ENCODE measurements at places on chromosomes 12 and 14. TPM values are rescaled to one million over a fixed set of nuclear protein-coding genes. Genes with fewer than 3 reads are reported as not detected.

Gene CLEC1B
- not detected for total RNA-seq

Gene PMCH
- 1.8 TPM for total RNA-seq

Gene BIN2
- not detected for total RNA-seq

GRCh38 chr14:99937475-99938244 lies 127.6 kb upstream of the EVL start:
- H3K36me3 ChIP-seq: no peaks in the 10 kb centered on the region
- DNase-seq: no peak
- no peaks in the 10 kb centered on the region for H3K4me1 ChIP-seq
- no peak overlapping the region for H3K4me3 ChIP-seq
- H3K27ac ChIP-seq: no peak overlapping the region

Gene PTPN21
- total RNA-seq: 22.9 TPM

Gene FRS2
- total RNA-seq: 15.5 TPM

Gene AMN
- total RNA-seq: not detected

Gene BHLHE41
- 0.24 TPM for total RNA-seq

- peak; percentile 64 for DNase-seq
- H3K36me3 ChIP-seq: no peaks in the 10 kb centered on the region
- H3K27me3 ChIP-seq: no peaks in the 10 kb centered on the region
- peak overlapping the region; percentile 78 for H3K27ac ChIP-seq
- peaks cover 19% of the 10 kb centered on the region for H3K4me1 ChIP-seq
Measured at GRCh38 chr12:38904537-38905479, 583 bp downstream of the CPNE8 start.

Gene B4GALNT3
- not detected for total RNA-seq

GRCh38 chr12:7695237-7695560 lies 376 bp downstream of the GDF3 start:
- peaks cover 16% of the 10 kb centered on the region for H3K4me1 ChIP-seq
- no peaks in the 10 kb centered on the region for H3K27me3 ChIP-seq
- DNase-seq: peak; percentile 94
- no peaks in the 10 kb centered on the region for H3K36me3 ChIP-seq
- no peak overlapping the region for H3K4me3 ChIP-seq
- peak overlapping the region; percentile 82 for H3K27ac ChIP-seq

GRCh38 chr12:21384261-21384660 lies 11.6 kb downstream of the IAPP start:
- H3K4me3 ChIP-seq: no peak overlapping the region
- peak; percentile 34 for DNase-seq
- no peaks in the 10 kb centered on the region for H3K27me3 ChIP-seq
- no peaks in the 10 kb centered on the region for H3K4me1 ChIP-seq

GRCh38 chr12:115799610-115800009 lies 477.9 kb downstream of the MED13L start:
- H3K4me1 ChIP-seq: no peaks in the 10 kb centered on the region
- H3K27me3 ChIP-seq: no peaks in the 10 kb centered on the region
- no peak overlapping the region for H3K27ac ChIP-seq
- H3K4me3 ChIP-seq: no peak overlapping the region
- H3K36me3 ChIP-seq: no peaks in the 10 kb centered on the region

- no peaks in the 10 kb centered on the region for H3K36me3 ChIP-seq
- no peaks in the 10 kb centered on the region for H3K4me1 ChIP-seq
- no peaks in the 10 kb centered on the region for H3K27me3 ChIP-seq
- no peak overlapping the region for H3K27ac ChIP-seq
- DNase-seq: no peak
Measured at GRCh38 chr14:44586910-44587309, 79.8 kb upstream of the FSCB start.

DNA sequence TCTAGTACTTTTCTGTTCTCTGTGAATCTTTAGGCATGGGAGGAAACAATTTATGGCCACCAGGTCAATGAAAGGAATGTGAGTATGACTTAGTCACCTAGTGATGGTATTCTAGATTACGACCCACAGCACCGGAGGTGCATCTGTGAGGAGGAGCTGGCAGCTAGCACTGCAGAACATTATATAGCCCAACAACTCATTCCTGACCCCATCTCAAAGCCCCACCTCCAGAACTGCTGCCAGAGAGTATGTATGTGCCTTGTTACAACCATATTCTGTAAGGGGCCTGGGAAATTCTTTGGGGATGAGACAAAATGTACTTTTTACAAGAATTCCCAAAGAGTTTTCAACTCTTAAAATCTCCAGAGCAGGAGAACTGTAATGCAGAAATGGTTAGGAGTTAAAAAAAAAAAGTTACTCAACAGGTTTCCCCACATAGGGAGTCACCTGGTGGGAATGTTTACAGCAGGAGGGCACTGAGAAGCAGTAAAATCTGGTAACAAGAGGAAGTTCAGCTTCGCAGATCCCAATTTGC lies 34.9 kb upstream of the CERS5 start:
- H3K27ac ChIP-seq: peak overlapping the region; percentile 75
- no peaks in the 10 kb centered on the region for H3K27me3 ChIP-seq
- peaks cover 22% of the 10 kb centered on the region for H3K36me3 ChIP-seq
- peaks cover 40% of the 10 kb centered on the region for H3K4me1 ChIP-seq

DNA sequence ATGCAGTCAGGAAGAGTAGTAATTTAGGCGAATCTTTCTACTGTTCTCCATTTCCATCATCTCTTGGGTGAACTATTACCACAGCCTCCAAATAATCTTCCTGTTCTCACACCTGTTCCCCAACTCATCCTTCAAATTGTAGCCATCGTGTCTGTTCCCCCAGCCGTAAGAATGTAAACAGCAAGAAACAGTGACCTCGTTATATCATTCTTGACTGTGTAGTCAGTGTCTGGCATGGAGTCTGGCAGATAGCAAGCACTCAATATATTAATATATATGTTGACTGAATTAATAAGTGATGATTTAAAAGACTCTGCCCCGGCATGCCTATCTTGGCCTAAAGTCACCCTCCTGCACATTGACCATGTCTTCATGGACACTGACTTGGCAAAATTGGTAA lies 20.3 kb downstream of the PDE6H start:
- H3K27ac ChIP-seq: no peak overlapping the region
- H3K4me3 ChIP-seq: no peak overlapping the region
- DNase-seq: no peak
- no peaks in the 10 kb centered on the region for H3K36me3 ChIP-seq

Gene BDKRB1
- not detected for total RNA-seq

DNA sequence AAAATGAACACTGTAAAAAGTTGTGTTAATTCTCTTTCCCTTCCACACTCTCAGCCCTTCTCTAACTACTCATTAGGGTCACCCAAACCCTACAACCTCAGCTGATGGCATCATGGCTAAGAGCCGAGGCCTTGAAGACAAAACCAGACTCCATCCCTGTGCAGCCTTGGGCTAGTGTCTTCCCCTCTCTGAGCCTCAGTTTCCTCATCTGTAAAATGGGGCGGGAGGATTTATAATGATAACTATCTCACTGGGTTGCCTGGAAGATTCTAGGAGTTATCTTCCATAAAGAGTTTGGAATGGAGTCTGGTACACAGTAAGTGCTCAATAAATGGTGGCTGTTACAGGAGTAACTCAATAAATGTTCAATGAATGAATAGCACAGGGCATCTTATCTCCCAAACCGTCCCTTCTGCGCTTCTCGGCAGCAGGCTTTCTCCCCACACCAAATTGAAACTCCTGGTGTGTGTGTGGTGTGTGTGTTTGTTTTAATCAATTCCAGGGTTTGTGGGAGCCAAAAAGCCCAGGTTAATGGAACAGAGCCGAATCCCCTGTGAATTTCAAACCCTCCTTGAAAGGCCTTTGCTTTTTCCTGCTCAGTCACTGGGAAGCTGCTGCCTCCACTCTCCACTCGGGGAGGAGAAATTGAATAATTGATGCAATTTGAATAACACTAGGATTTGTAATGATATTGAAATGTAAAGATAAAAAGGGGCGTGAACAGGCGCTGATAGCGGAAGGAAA lies 61.2 kb upstream of the FAM222A start:
- no peaks in the 10 kb centered on the region for H3K27me3 ChIP-seq
- no peak overlapping the region for H3K4me3 ChIP-seq
- H3K4me1 ChIP-seq: no peaks in the 10 kb centered on the region
- DNase-seq: no peak
- H3K36me3 ChIP-seq: no peaks in the 10 kb centered on the region
- no peak overlapping the region for H3K27ac ChIP-seq

DNA sequence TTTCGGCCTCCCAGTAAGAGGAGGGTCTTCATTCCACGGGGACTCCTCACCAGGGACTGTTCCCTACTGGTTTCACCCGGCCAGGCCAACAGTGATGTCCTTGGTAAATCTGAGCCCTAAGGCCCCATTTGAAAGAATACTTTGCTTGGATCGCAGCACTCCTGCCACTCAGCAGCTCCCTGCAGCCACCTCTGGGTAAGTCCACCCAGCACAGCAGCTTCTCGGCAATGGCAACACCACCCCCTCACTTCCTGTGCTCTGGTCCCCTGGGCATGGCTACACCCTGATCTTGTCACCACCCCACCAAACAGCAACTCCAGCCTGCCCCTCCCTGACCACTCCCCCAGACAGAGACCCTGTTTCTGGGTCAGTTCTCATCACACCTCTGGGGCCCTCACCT lies 100.3 kb downstream of the SETD3 start:
- no peak overlapping the region for H3K4me3 ChIP-seq
- no peak overlapping the region for H3K27ac ChIP-seq
- H3K36me3 ChIP-seq: no peaks in the 10 kb centered on the region
- no peaks in the 10 kb centered on the region for H3K4me1 ChIP-seq

DNA sequence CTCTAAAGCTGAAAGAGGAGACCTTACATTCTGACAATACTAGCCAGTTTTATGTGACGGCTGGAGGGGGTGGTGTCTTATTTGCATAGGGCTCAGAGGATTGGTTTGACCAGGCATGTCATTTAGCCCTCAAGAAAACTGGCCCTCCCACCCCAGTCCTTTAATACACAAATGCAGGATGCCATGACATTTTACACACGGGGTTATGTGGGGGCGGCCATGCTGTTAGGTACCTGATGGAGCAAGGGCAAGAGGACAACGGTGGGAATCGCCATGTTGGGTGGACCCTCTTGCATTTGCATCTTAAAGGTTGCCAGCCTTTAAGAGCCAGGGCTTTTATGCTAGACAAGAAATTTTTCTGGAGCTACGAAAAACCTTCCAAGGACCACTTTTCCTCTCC lies 23.3 kb downstream of the MDM2 start:
- H3K4me3 ChIP-seq: no peak overlapping the region
- H3K4me1 ChIP-seq: peaks cover 4% of the 10 kb centered on the region

DNA sequence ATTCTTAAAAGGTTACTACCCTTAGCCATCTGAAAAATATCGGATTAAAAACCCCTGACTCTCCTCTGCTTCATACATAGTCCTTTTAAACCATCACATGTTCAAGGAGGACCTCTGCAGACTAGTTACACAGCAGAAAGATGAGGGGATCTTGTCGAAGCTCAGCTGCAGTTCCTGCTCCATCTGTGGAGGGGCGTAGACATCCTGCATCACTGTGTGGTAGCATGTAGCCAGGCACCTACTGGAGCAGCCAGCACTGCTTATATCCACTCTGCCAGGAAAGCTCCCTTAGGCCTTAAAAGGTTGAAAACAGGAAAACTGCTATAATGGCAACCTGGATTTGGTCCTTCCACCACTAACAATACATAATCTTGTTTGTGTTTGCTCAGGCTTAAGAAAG lies 57.6 kb upstream of the STRN3 start:
- no peak for DNase-seq
- H3K27ac ChIP-seq: no peak overlapping the region

Gene CKB
- total RNA-seq: 2.4 TPM

- H3K27me3 ChIP-seq: no peaks in the 10 kb centered on the region
- H3K27ac ChIP-seq: no peak overlapping the region
- H3K4me1 ChIP-seq: no peaks in the 10 kb centered on the region
- no peak for DNase-seq
- peaks cover 2% of the 10 kb centered on the region for H3K36me3 ChIP-seq
Measured at GRCh38 chr14:34794217-34794616, 79.8 kb upstream of the CFL2 start.

- H3K4me1 ChIP-seq: no peaks in the 10 kb centered on the region
- H3K36me3 ChIP-seq: no peaks in the 10 kb centered on the region
- H3K27ac ChIP-seq: no peak overlapping the region
Measured at GRCh38 chr12:13970803-13971202, 10.6 kb downstream of the GRIN2B start.

Gene POTEG
- not detected for total RNA-seq

DNA sequence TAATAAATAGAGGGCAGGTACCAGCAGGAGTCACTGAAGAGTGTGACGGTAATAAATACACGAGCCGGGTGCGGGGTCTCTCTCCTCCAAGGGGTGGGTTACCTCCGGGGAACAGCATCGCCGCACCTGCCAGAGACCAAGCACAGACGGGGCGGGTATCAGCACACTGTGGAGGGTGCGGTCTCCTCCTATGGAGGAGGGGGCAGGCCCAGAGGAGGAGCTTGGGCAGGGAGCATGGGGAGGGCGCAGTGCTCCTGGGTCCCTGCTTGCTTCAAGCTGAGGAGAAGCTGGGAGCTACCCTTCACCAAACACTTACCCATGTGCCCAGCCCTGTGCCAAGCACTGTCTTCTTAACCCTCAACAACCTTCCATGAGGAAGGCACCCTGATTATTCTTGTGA lies 12.8 kb downstream of the PGF start:
- no peak overlapping the region for H3K4me3 ChIP-seq
- no peaks in the 10 kb centered on the region for H3K27me3 ChIP-seq
- no peak for DNase-seq
- H3K36me3 ChIP-seq: peaks cover 27% of the 10 kb centered on the region
- H3K27ac ChIP-seq: peak overlapping the region; percentile 42

DNA sequence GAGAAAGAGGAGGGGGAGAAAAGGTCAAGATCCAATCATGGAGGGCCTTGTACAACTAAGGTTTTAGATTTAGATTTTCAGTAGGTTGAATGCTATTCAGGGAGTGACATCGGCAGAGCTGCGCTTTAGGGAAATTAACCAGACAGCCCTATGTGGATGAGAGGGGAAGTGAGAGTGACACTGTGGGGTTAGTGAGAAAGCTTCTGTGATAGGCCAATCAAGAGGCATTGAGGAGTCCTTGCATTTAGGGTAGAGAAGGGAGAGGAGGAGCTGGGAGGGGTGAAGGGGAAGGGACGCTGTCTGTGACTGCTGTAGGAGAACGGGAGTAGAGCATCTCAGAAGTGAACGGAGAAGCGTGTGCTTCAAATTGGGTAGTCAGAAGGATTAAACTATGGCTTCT lies 3.4 kb downstream of the HSD17B6 start:
- no peaks in the 10 kb centered on the region for H3K27me3 ChIP-seq
- no peak overlapping the region for H3K4me3 ChIP-seq
- H3K36me3 ChIP-seq: no peaks in the 10 kb centered on the region

GRCh38 chr12:14619741-14620501 lies 52.2 kb upstream of the PLBD1 start:
- H3K4me3 ChIP-seq: no peak overlapping the region
- no peaks in the 10 kb centered on the region for H3K4me1 ChIP-seq
- H3K27me3 ChIP-seq: no peaks in the 10 kb centered on the region
- no peak overlapping the region for H3K27ac ChIP-seq
- no peak for DNase-seq

- H3K36me3 ChIP-seq: no peaks in the 10 kb centered on the region
- peaks cover 14% of the 10 kb centered on the region for H3K4me1 ChIP-seq
- no peak overlapping the region for H3K27ac ChIP-seq
- H3K27me3 ChIP-seq: peaks cover 5% of the 10 kb centered on the region
Measured at GRCh38 chr12:54220092-54220557, 31.3 kb upstream of the SMUG1 start.

Gene MANSC4
- 0.65 TPM for total RNA-seq

All from endothelial cell of umbilical vein (primary cell).